ENCODE measurements at places on chromosomes 2 and 18.

- peak; percentile 91 for DNase-seq
Observed at GRCh38 chr2:37561615-37562569, 109.5 kb downstream of the CDC42EP3 start.

- DNase-seq, result no peak
Observed at GRCh38 chr2:81940266-81940955, 1635.9 kb upstream of the LRRTM1 start.

DNA sequence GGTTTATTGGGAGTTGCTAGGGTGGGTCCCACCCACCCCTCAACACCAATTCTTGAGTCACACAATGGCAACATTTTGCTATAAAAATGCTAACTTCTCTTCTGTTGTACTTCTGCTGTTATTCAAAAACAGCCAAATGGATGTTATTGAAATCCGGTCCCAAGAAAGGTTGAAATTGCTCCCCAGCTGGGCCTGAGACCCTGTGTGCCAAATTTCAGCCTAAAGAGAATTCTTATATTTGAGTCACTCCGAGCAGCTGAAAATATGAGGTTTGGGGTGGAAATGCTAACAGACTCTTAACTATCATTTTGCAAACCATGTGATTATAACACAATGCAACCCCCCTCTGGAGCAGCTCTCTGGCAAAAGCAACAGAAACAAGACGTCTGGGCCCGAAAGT is 27.0 kb upstream of the ACVR1 start:
- DNase-seq, result no peak

GRCh38 chr2:224161712-224162111 is 122.6 kb upstream of the SERPINE2 start:
- no peak for DNase-seq

GRCh38 chr2:151240433-151240832 is 21.2 kb downstream of the RBM43 start:
- DNase-seq, result no peak

DNA sequence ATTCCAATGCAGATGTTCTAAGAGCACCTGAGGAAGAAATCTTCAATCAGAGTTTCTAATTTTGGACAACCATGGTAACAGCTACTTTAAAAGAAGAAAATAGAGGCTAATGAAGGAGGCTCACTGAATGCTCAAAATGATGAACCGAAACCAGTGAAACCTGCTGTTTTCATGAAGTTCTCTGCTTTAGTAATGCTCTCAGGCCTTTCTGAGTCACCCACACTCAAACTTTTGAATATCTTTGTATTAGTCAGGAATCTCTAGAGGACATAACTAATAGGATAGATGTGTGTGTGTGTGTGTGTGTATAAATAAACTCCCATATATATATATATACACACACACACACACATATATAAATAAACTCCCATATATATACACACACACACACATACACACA is 76.9 kb upstream of the RIT2 start:
- DNase-seq, result no peak

Measured in NB4 (cell line).